ENCODE measurements at places on chromosomes 3 and 15.

DNA sequence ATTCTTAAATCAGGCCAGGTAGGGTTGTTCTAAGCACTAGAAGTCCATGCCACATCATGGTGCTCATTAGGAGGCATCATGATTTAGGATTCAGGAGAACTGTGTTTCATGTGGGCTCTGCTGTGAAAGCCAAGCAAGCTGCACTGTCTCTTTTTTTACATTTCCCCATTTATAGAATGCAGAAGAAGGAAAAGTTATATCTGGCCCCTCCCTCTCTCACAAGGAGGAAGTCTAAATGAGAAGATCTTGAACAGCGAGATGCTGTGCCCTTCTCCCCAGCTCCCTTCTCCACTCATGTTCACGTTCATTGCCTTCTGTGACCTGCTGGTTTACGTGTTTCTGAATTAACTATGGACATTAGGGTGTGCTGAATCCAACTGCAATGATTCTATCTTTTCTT is 178.5 kb upstream of the RASGRP1 start:
- no peak for DNase-seq

DNA sequence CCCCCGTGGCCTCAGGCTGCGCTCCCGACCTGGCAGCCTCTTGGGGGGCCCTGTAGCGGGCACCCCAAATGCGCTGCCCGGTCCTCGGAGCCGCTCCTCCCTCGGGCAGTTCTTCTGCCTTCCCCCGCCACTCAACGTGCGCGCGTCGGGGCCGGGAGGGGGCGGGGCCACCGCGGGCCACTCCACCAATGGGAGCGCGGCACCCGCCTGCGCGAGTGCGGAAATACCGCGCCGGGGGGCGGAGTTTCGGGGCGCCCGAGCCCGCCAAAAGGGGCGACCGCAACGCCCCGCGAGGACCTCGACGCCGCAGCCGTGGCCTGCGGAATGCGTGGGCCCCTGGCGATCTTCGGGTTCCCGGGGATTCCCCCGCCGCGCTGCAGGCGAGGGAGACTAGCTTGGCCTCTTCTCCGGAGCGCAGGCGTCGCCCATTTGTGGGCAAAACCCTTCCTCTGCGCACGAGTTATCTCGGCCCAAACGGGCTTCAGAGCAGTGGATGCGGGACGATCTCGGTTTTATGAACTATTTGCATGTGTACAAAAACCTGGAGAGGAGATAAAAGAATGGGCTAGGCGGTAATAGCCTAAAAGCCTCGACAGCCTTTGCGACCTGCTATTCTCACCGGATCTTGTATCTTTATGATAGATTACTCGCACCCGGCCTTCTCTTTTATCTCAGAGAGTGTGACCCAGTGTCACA is at the start of gene TASOR:
Gene TASOR (minus strand): TSS at position 144 of the 696 bp plus-strand sequence. CDS start 259 bp downstream, outside the sequence.
- DNase-seq = peak; percentile 57

GRCh38 chr15:31051496-31052080 is 49.9 kb downstream of the TRPM1 start:
- DNase-seq = no peak

- DNase-seq = peak; percentile 12
Measured at GRCh38 chr3:107604057-107604822, 81.5 kb downstream of the BBX start.

- no peak for DNase-seq
Measured at GRCh38 chr3:16464511-16465148, 48.9 kb downstream of the RFTN1 start.

DNA sequence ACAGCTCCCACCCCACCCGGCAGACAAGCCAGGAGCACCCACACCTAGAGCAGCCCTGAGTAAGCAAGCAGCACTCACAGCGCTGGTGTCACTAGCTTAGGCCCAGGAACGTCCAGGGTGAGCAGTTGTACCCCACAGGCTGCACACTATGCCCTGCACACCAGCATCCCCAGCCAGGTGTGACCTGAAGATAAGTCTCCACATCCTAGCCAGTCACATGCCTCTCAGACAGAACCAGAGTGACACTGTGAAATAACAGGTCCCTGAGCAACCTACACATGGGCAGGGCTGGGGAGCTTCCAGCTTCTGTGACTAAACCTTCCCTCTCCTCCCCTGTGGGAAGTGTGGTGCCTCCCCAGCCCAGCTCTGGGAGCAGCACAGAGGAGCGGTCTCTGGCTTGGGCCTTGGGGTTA is 253.6 kb downstream of the UACA start:
- DNase-seq = no peak

GRCh38 chr15:64558460-64559179 is 98.2 kb downstream of the ZNF609 start:
- DNase-seq = no peak

DNA sequence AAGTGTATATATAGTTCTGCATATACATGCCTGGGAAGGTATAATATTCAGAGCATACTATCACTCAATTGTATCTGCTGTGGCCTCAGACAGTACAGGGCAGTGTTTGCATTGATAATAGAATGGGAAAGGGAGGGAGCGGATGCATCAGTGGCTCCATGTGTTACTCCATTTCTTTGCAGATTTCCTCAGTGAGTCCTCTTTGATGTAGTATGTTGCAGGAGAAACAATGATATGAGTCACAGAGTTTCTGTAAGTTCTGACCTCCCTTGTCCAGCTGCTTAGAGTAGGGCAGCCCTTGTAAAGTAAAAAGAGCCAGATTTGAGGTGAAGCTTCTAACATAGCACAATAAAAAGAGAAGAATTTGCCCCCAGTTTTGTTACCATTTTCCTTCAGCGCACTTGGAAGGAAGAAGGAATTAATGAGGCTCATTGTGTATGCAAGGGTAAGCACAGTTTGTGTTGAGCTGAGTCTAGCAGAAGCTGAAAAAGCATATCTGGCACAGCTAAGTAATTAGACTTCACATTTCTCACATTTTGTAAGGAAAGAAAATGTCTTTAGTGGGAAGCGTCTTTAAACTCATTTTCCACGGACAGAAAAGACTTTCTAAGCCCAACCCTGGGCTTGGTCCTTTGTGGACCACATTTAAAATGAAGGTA is 555.8 kb upstream of the IL12A start:
- DNase-seq = no peak

- DNase-seq = no peak
Measured at GRCh38 chr3:138781012-138781470, 53.7 kb downstream of the PIK3CB start.

Data from fibroblast of the conjunctiva (primary cell).